ENCODE measurements at places on chromosomes 5 and 9.

DNA sequence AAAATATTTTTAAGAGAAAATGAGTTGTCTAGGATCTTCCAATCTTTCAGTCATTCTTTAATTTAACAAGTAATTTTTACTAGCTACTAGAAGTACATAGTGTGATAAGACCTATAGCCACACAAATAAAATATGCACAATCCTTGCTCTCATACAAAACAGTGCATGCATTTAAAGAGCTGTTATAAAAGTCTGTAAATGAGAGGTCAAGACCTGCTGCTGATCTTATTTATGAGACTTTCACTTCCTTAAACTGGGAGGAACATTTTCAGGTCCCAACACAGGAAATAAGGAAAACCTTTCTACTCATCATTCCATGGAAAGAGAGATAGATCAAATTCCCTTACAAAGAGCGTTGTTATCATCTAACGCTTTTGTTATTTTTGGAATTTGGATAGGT is 54.2 kb upstream of the PAM start:
- no peak for DNase-seq

GRCh38 chr9:103789686-103790085 is 304.4 kb upstream of the SMC2 start:
- no peak for DNase-seq

DNA sequence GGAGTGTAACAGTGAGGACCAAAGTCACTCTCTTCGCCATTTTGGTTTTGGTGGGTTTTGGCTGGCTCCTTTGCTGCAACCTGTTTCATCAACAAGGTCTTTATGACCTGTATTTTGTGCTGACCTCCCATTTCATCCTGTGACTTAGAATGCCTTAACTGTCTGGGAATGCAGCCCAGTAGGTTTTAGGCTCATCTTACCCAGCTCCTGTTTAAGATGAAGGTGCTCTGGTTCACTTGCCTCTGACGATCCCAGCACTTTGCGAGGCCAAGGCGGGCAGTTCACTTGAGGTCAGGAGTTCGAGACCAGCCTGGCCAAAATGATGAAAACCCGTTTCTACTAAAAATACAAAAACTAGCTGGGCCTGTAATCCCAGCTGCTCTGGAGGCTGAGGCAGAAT is 1.8 kb upstream of the CKS2 start:
- DNase-seq: no peak

- peak; percentile 6 for DNase-seq
Observed at GRCh38 chr9:76403352-76403751, 9.1 kb upstream of the RFK start.

- DNase-seq: no peak
Observed at GRCh38 chr5:9056046-9056445, 489.8 kb downstream of the SEMA5A start.

GRCh38 chr9:96061293-96061987 is 185.9 kb downstream of the ERCC6L2 start:
- DNase-seq: peak; percentile 51

- DNase-seq: no peak
Observed at GRCh38 chr5:35359859-35360258, 129.6 kb upstream of the PRLR start.

- no peak for DNase-seq
Observed at GRCh38 chr9:29449306-29449705, 1876.0 kb upstream of the C9orf72 start.

DNA sequence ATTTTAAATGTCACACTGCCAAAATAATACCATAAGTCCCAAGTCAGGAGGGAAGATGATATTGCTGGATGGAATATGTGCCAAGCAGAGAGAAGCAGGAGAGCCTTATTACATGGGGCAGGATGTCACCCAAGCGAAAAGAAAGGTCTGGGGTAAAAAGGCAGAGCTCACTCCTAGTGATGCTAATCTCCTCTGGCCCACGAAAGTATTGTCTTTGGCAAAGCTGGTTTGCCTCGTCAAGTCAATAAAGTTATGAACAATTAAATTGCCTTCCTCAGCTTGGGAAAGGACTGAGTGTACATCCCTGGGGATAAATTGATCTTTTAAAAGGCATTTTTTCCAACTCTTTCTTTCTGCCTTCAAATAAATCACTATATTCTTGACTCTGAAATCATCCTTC is 220.6 kb downstream of the DMAC1 start:
- no peak for DNase-seq

DNA sequence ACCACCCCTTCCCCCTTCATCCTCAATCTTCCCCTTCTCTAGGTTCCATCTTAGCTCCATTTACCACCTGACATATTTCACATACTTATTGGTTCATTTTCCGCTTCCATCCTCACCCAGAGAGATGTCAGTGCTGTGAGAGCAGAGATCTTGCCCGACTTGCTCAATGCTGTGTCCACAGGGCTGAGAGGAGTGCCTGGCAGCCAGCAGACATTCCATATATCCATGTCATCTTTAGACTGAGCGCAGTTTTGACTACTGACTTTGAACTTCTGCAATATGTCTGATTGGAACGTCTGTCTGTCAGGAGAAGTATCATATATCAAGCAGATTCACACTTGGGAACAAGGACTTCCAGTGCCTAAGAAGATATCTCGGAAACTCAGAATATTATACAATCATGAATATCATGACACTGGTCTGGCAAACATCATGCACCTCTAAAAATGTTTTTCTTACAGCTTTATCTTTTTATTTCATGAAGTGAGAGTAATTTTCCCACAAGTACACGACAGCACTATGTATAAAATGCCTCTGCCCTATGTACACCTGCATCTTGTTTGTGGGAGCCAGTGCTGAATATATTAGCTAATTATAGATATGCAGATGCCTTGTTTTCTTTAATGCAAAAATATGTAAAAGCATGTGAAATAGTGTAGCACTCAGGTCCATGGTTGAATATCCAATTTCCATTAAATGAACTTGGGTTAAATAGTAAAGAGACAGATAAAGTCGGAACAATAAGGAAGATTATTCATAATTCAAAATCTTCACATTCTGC is 454.0 kb upstream of the DAP start:
- no peak for DNase-seq

GRCh38 chr5:113330533-113331208 is 104.1 kb downstream of the TSSK1B start:
- DNase-seq: peak; percentile 61

GRCh38 chr5:8676695-8677094 is 807.7 kb downstream of the MTRR start:
- DNase-seq: no peak

DNA sequence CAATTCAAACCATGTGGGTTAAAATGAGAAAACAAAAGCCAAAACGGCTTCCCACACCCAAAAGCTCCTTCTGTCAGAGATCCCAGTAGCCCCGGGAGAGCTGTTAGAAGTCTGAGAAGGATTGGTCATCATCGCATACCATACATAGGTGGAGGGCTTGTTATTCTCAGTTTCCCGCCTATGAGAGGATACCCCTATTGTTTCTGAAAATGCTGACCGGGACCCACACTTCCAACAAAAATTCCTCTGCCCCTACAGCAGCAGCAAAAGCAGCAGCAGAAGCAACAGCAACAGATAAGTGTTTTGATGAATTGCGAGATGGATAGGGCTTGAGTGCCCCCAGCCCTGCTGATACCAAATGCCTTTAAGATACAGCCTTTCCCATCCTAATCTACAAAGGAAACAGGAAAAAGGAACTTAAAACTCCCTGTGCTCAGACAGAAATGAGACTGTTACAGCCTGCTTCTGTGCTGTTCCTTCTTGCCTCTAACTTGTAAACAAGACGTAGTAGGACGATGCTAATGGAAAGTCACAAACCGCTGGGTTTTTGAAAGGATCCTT is at the start of gene TEK:
Gene TEK (plus strand): TSS at position 245 of the 561 bp plus-strand sequence. CDS start 366 bp downstream, outside the sequence.
- no peak for DNase-seq

DNA sequence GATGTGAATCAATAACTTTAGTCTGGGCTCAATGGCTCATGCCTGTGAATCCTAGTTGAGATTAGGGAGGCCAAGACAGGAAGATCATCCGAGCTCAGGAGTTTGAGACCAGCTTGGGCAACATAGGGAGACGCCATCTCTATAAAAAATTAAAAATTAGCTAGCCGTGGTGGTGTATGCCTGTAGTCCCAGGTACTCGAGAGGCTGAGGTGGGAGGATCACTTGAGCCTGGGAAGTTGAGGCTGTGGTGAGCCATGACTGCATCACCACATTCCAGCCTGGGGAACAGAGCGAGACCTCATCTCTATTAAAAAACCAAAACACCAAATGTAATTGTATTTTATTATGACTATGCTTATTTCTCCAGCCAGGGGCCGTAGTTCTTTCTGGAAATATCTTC is 69.6 kb upstream of the NR5A1 start:
- no peak for DNase-seq

- no peak for DNase-seq
Observed at GRCh38 chr5:52767766-52768480, 19.8 kb upstream of the ITGA1 start.

DNA sequence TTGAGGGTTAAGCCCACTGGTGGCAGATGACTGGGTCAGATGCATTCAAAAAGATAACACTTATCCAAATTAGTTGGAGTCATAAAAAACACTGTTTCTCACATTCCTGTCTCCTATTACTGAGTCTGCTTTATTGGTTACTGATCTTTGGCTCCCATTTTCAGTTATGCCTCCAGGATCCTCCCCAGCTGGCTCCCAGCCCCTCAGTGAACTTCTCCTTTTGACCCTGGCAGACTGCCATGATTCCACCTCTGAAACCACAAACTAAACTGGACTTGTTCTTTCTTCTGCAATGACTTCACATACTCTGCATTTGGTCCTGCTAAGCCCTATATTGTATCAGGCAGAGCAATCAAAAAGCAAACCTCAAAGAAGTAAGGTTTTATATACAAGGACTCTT is 860.8 kb upstream of the DMAC1 start:
- peak; percentile 11 for DNase-seq

DNA sequence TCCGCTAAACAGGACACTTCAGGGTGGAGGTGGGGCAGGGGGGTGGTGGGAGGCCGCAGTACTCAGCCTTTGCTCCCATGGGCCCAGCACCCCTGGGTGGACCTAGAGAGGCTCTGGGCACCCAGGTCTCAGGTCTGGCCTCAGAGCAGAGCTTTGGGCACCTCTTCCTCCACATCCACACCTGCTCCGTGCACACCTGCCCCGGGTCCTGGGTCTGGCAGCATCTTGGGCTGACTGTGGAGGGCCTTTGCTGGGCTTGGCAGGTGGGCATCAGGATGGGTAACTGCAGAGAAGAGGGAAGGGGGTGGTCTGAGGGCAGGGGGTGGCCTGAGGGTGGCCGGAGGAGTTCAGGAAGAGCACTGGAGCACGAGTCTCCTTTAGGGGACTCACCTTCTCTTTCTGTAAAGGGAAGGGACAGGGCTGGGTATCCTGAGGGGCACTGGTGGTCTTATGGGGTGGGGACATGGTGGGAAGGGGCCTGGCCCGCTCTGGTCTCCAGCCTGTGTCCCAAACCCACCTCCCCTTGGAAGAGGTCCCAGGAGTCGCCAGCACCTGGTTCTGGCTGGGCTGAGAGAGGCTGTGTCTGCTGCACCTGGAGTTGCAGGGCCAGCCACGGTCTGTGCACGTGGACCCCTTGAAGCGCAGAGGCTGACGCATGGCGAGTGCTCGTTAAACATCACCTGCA is 106.7 kb upstream of the IER5L start:
- no peak for DNase-seq
